Hepatocyte (in vitro differentiated cells): ENCODE measurements at places on chromosomes 12 and 14.
A peak's percentile ranks its signal among the peaks of the same experiment; 100 is the strongest.

DNA sequence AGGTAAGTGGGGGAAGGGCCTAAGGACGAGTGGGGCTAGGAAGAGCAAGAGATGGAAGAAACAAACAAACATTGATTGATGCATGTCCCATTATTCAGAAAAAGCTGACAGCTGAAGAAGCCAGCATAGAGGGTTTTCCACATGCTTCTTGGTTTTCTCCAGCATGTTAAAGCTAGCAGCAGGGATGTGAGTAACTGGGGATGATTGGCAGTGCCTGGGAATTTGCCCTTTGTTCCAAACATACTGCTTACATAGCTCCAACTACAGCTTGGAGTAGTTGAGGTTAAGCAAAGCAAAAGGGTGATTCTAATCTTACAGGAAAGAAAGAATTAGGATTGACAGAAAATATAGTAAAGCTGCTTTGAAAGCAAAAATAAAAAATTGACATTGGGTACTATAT is 68.0 kb upstream of the IFNG-AS1 start:
- DNase-seq: peak; percentile 46

DNA sequence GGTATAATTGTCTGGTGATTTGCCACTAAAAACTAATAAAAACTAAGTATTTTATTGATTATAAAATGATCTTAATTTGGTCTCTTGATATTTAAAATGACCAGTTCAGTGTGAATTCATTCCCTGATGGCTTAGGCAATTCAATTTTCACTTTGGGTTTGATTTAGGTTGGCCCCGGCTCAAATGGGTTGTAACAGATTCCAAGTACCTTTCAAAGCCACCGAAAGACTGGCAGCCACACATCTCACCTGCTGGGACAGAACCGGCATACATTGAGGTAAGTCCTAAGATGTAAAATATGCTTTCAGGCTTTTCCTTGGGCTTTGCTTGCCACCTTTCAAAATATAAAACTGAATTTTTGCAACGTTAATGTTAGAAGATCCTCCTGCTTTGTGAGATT is 77.5 kb upstream of the ATF1 start:
- DNase-seq: no peak

DNA sequence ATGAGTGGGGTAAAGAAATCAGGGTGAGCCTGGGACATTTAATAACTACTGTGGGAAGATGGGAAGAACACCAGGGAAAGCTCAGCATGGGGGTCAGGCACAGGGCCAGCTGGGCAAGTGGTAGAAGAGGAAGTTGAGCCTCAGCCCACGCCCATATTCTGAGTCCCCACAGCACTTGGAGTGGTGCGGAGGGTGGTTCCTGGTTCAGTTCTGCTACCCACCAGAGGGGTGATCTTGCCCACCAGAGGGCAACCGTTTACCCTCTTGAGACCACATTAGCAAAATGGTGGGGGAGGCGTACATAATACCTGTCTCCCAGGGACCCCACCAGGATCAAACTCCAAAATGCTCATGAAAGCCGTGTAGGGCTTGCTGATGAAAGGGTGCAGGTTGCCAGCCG is 16.8 kb upstream of the ANKRD33 start:
- no peak for DNase-seq

DNA sequence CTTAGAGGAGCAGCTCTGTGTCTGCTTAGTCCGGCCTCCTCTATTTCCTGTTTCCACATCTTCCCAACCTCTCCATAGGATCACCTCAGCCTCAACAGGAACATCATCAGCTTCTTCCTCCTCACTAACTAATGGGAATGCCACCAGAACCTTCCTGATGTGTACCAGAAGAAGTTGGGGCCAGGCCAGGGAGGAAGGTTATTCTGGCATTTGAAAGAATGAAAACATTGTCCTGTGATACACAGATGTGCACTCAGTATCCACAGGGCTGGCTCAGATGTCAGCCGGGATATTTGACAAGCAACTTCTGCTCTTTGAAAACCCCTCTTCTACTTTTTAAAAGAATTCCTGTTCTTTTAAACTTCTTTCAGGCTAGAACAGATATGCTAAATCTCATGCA is 63.6 kb downstream of the TMEM30B start:
- DNase-seq: no peak

GRCh38 chr12:19165451-19165850 is 35.9 kb downstream of the PLEKHA5 start:
- peak; percentile 19 for DNase-seq

DNA sequence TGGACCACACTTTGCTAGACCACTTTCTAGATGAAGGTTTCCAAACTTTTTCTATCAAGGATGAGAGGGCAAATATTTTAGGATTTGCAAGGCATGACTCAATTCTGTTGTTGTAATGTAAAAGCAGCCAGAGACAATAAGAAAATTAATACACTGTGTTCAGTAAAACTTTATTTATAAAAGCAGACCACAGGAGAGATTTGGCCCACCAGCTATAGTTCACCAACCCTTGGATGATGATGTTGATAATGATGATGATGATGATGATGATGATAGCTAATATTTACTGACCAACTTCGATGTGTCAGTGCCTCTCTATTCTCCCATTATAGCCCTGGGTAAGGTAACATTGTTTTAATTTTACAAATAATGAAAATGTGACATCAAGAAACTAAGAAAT is 156.5 kb downstream of the BTG1 start:
- no peak for DNase-seq

DNA sequence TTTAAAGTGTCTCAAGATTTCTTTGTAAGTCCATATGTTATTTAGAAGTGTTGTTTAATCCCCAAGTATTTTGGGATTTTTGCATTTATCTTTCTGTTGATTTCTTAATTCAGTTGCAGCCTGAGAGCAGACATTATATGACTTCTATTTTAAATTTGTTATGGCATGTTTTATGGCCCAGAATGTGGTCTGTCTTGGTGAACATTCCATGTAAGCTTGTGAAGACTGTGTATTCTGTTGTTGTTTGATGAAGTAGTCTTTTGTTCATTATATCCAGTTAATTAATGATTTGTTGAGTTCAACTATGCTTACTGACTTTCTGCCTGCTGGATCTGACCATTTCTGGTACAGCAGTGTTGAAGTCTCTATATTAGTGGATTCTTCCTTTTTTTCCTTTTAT is 34.0 kb downstream of the LEMD3 start:
- DNase-seq: no peak

GRCh38 chr12:44000309-44000952 is 164.6 kb downstream of the TMEM117 start:
- DNase-seq: peak; percentile 66

DNA sequence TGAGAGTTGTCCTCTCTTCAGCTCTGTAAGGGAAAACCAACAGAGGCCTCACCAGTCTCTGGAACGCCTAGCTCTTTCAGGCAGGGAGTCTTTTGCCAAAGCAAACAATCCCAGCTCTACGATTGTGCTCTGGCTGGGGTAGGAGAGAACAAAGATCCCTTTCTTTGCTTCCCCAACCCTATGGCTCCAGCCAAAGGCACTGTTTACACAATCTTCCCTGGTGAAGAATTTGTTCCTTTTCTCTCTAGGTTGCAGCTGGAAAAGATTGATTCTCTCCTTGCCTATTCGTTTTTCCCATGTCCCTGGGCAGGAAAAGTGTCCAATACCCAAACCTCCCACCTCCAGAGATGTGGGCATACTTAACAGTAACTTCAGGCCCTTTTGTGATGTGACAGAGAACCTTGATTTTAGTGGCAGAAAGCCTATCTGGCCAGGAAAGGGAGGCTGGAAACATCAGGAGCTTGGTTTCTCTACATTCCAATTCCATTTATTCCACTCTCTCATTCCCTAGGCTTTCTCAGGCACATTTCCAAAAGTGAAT is 16.8 kb downstream of the ATP5MC2 start:
- peak; percentile 68 for DNase-seq

DNA sequence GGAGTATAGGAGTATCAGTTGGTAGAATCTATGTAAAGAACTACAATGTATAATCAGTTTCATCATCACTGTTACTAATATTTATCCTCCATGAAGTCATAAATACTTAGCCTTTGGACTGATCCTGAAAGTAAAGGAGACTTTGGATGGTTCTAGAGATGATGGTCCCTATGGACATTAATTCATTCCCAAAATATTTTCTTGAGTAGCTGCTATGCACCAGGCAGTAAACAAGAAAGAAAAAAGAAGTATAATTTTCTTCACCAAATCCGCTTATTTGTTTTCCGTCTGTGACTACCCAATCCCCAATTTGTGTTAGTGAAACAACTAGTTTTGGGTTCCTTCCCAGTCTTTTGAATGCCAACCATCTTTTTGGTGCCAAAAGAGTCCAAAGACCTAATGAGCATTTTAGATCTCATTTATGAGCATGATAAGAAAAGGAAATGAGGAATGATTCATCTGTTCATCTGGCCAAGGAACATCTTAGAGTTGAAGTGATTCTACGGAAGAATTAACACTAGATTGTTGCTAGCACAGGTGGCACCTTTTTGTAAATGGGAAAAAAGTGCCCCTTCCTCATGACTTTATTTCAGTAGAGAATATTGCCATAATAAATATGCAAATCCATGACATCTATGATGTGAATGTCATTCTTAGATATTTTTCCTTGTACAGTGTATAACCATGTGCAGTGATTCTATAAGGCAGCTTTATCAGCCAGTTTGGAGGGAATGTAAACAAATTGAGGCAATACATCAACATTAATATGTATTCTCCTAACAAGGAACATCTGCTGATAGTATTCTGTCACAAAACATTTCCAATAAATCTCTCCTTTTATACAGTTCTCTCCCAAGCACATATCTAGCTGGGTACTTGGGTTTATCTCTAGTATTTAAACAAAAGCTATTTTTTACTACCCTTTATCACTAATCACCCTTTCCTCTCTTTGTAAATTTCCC is 85.1 kb upstream of the CCDC91 start:
- no peak for DNase-seq

GRCh38 chr14:61188978-61189808 is 91.9 kb downstream of the TMEM30B start:
- DNase-seq: peak; percentile 71

- DNase-seq: no peak
Measured at GRCh38 chr14:99904506-99904905, 111.3 kb downstream of the EML1 start.

GRCh38 chr14:66015071-66015780 is 470.9 kb upstream of the CCDC196 start:
- DNase-seq: no peak

- no peak for DNase-seq
Measured at GRCh38 chr12:55935738-55936151, 4.8 kb downstream of the DGKA start.

- DNase-seq: no peak
Measured at GRCh38 chr14:91870001-91870400, 2.7 kb upstream of the TC2N start.

DNA sequence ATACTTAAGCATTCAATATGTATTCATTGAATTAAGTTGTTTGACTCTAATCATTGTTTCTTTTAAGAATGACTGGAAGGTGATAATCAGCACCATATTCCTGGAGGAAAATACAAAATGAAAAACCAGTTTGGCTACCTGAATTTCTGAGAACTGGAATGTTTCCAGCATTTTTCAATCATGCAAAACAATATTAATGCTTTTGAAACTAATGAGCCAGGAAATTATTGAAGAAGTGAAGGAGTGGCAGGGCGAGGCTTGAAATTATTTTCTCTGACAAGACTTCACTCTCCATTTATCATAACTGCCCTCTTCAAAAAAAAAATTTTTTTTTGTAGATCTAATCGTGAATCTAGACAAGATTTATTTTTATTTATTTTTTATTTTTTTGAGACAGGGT is 19.0 kb downstream of the TMEM19 start:
- DNase-seq: no peak

- no peak for DNase-seq
Measured at GRCh38 chr14:24267516-24267915, 3.9 kb downstream of the RABGGTA start.

DNA sequence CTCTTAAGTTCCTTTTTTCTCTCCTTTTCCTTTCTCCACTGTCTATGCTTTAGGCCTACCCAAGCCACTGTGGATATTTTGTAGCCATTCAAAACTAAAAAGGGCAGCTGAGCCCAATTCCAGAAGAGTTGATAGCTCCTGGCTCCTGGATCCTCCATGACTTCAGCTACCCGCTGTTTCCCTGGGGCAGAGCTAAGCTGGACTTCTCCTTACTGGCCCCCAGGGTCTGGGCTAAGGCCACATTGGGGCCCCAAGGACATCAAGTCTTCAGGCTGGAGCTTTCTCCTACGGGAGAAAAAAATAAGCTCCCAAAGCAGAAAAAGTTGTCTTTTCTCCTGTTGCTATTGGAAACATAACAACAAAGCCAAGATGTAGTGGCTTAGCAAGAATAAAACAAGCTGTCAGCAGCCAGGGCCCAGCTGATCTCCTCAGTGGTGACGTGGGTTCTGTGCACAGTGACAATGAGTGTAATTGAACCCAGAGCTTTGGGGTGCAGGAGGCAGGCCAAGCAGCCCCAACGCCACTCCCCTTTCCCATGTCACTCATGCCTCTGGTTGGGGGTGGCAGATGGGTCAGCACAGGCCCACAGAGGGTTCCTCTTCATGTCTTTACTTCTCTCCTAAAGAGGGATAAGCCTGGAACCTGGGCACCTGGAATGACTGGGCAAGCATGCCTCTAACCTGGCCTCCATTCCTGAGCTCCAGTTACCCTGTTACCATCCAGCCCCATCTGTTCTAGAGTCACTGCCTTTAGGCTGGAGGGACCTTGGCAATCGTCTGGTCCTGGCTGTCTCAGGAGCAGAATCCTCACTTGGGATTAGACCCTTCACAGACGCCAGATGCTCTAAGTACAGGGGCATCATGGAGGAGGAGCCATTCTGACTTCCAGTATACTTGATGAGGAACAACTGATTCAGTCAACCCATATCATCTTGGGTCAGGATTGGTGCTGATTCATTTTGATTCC is 171.2 kb downstream of the ZFP36L1 start:
- no peak for DNase-seq
